ENCODE measurements at places on chromosomes 7 and 10.

DNA sequence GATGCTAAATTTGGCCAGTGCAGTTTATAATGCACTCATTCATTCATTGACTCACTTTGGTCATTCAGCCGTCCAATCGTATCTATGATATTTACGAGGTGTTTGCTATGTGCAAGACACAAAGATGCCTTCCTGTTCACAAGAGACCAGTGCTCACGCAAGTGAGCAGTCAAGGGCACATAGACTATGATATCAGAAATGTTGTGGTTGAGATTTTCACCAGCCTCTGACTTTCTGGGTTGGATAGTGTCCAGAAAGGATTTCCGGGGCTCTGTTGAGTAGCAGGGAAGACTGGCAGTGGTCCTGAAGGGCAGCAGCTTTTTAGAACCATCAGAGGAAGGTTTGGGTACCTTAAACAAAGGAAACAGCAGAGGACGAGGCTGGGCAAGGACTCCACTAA lies 191.8 kb downstream of the GALNT17 start:
- DNase-seq = no peak

DNA sequence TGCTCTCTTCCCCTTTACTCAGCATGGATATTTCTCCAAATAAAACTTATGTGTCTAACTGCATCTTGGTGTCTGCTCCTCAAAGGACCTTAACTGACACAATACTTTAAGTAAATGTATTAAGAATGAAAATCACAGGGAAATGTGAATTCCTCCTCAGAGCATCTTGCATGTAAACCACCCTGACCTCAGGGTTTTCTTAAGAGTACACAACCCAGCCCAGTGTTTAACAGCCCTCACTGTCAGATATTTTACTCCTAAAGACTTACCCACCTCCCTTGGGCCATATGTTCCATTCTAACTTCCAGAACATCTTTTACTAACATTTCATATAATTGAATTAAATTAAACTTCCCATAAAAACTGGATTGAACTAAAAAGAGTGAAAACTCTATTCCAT lies 315.3 kb downstream of the HPSE2 start:
- DNase-seq = no peak

GRCh38 chr10:78458983-78459638 lies 425.4 kb downstream of the RPS24 start:
- no peak for DNase-seq

GRCh38 chr7:100641860-100642533 lies 645 bp upstream of the TFR2 start:
- no peak for DNase-seq

All from stimulated activated CD4-positive, alpha-beta T cell treated with anti-CD3 and anti-CD28 coated beads, Interleukin-2, amount 100 ng/mL, for 24 hours (primary cell).